Stimulated activated CD4-positive, alpha-beta T cell treated with anti-CD3 and anti-CD28 coated beads, Interleukin-1b, Interleukin-23, amount 100 ng/mL, for 4 hours (primary cell): ENCODE measurements at places on chromosomes 3 and 15.

DNA sequence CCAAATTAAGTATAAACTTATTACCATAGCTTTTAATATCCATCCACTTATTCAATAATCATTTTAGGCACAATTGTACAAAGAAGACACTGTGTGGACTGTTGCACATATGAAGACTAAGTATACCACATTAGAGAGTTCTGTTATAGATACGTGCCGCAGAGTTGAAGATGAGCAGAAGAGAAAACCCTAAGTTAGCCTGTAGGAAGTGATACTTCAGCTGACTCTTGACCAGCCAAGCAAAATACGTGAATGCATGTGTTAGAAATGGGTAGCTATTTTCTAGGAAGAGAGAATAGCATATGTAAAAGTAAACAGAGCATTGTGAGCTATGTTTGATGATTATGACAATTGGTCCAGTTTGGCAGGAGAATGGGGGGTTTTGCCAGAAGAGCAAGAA, 272.0 kb upstream of the ATP11B start:
- no peak for DNase-seq

- no peak for DNase-seq
Measured at GRCh38 chr3:101484805-101485620, 28.0 kb downstream of the SENP7 start.

GRCh38 chr3:127614928-127615589, 13.9 kb upstream of the PODXL2 start:
- no peak for DNase-seq

DNA sequence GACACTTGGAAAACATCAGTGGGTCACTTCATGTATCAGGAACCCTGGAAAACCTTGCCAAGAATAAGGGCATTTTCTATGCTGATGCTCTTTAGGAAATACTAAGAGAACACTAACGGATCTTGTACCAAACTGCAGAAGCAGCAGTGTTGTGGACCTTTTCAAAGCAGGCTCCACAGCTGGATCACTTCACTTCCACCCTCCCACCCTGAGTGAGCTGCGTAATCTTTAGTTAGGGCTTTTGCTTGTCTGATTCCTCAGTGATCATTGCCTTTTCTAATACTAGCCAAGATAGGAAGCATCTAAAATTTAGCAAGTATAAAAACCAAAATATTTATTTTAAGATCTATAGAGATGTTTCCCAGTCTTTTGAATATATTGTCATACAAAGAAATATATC, 229.0 kb downstream of the EPHA6 start:
- DNase-seq: no peak

DNA sequence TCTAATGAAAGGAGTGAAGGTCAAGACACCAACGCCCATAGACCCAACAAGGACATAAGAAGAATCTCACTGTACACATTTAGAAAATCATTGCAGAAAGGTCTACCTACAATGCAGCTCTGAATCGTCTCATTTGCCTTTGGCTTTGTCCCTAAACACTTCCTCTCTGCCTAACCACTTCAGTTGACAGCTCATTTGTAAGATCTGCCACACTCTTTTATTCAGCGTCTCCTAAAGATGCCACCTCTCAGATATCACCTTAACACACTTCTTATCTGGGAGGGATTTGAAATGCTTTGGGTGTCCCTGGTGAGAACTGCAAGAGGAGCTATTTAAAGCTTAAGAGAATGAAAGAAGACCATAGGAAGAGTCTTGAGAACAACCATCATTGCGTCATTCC, 38.7 kb downstream of the RAB27A start:
- no peak for DNase-seq

GRCh38 chr3:197447057-197447456, 108.7 kb downstream of the BDH1 start:
- no peak for DNase-seq

DNA sequence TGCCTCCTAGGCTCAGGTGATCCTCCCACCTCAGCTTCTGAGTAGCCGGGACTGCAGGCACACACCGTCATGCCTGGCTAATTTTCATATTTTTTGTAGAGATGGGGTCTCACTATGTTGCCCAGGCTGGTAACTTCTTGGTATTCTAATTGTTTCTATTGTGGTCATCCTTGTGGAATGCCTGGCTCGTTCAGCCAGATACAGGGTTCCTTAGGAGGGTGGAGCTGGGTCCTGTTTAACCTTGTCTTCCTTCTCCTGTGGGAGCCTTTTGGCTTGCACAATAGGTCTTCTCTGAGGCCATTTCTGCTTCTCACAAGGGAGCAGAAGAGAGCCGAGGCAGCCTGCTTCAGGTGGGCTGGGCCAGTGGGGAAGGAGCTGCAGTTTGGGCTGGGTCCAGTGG, 15.7 kb downstream of the PLEKHO2 start:
- DNase-seq: no peak

GRCh38 chr3:55965776-55966175, 478.7 kb upstream of the WNT5A start:
- DNase-seq: no peak

- no peak for DNase-seq
Measured at GRCh38 chr3:243356-243725, 46.8 kb downstream of the CHL1 start.

GRCh38 chr15:27741226-27741860, 357.8 kb downstream of the OCA2 start:
- no peak for DNase-seq

DNA sequence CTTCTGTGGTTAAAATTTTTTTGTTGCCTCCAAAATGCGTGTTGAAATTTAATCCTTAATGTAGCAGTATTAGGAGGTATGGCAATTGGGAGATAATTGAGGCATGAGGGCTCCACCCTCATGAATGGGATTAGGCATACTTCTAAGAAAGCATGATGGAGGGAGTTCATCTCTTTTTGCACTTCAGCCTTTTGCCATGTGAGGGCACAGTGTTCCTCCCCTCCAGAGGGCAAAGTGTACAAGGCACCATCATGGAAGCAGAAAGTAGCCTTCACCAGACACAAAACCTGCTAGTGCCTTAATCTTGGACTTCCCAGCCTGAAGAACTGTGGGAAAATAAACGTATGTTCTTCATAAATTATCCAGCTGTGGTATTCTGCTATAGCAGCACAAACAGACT, 429.5 kb downstream of the ZIC1 start:
- no peak for DNase-seq
